Activated CD4-positive, alpha-beta T cell treated with anti-CD3 and anti-CD28 coated beads, Interleukin-2, Interleukin-6, amounts not matched to agents 100 ng/mL and 50 ng/mL, durations not matched to agents 16 hours and 8 hours (primary cell): ENCODE measurements at places on chromosomes 7 and 10.
A peak's percentile ranks its signal among the peaks of the same experiment; 100 is the strongest.

GRCh38 chr7:123656544-123657303, 1.1 kb downstream of the LMOD2 start:
- no peak for DNase-seq

GRCh38 chr10:124647421-124648130, 96.6 kb downstream of the FAM53B start:
- DNase-seq = peak; percentile 85

- peak; percentile 89 for DNase-seq
Observed at GRCh38 chr7:150404805-150405583, 25.9 kb downstream of the ZNF775 start.

- DNase-seq = peak; percentile 18
Observed at GRCh38 chr10:114956466-114956865, 18.5 kb downstream of the TRUB1 start.

GRCh38 chr7:36348256-36348655, 41.4 kb upstream of the ANLN start:
- no peak for DNase-seq

DNA sequence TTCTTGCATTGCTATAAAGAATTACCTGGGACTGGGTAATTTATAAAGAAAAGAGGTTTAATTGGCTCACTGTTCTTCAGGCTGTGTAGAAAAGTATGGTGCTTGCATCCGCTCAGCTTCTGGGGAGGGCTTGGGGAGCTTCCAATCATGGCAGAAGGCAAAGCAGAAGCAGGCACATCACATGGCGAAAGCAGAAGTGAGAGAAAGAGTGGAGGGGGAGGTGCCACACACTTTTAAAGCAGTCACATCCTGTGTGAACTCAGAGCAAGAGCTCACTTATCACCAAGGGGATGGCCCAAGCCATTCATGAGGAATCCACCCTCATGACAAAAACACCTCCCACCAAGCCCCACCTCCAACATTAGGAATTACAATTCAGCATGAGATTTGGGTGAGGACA, 303.5 kb downstream of the OTUD1 start:
- no peak for DNase-seq

- DNase-seq = peak; percentile 65
Observed at GRCh38 chr7:107725138-107725740, 18.7 kb upstream of the CBLL1 start.

- DNase-seq = no peak
Observed at GRCh38 chr7:85115006-85115405, 71.8 kb downstream of the SEMA3D start.
